Sigmoid colon (tissue), 7 donors: ENCODE measurements at places on chromosomes 13 and 19. TPM values are rescaled to one million over a fixed set of nuclear protein-coding genes. Genes with fewer than 3 reads are reported as not detected.
A peak's percentile ranks its signal among the peaks of the same experiment; 100 is the strongest.

DNA sequence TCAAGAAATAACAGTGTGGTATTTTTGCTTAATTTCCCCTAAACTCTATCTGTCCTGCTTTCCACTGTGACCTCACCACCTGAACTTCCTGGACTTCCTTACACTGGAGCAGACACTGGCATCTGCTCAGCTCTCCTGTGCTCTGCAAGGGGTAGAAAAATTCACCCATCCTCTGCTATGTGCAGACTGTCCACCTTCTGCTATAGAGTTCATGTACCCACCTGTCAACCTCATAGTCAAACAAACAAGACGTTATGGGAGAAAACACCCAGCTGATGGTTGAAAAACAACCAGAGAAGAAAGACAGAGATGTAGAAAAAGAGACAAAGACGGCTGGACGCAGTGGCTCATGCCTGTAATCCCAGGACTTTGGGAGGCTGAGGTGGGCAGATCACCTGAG lies 12.2 kb downstream of the LAIR1 start:
- DNase-seq: no peak

- no peak for DNase-seq
Measured at GRCh38 chr13:93413972-93414717, 187.5 kb downstream of the GPC6 start.

DNA sequence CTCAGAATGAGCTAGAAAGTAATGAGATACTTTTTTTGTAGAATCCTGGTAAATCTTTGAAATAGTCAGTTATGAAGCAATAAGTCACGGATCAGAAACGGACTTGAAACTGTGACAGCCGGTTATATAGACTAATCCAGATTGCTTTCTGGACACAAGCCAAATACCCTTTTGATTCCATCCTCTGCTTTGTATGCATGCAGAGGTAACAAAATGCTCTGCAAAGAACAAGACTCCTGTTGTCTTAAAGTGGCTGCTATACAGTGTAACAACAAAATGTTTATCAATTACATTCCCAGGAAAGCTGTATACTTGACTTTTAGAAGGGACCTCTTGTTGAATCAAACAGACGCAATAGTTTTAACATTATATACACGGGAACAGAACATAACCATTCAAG lies 66.5 kb upstream of the STARD13 start:
- no peak for DNase-seq

DNA sequence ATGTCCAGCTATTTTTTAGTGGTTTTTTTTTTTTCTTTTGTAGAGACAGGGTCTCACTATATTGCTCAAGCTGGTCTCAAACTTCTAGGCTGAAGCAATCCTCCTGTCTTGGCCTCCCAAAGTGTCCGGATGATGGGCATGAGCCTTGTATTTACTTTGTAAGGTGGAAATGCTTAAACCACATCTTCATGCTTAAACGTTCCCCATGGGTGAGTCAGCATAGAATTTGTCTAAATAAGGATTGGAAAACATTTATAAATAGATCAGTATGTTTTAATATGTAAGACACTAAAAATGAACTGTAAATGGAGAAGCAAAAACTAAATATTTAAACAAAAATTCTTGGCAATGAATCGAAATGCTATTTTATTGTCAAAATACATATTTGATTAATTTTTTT lies 698.0 kb downstream of the PCDH9 start:
- no peak for DNase-seq

DNA sequence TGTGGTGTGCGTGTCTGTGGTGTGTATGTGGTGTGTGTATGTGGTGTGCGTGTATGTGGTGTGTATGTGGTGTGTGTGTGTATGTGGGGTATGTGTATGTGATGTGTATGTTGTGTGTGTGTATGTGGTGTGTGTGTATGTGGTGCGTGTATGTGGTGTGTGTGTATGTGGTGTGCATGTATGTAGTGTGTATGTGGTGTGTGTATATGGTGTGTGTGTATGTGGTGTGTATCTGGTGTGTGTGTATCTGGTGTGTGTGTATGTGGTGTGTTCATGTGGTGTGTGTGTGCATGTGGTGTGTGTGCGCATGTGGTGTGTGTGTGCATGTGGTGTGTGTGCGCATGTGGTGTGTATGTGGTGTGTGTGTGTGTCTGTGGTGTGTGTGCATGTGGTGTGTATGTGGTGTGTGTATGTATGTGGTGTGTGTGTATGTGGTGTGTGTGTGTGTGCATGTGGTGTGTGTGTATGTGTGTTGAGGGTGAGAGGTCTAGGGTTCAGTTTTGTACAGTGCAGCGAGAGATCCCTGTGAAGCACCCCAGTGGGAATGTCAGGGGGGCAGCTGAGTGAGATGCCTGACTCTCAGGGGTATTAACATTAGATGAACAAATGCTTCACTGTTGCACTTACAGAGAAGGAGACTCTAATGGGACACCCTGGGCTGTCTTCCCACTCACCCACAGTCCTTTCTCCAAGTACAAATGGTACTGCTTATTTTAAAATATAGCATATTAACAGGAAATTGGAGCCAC lies 61.3 kb upstream of the MEDAG start:
- no peak for DNase-seq

DNA sequence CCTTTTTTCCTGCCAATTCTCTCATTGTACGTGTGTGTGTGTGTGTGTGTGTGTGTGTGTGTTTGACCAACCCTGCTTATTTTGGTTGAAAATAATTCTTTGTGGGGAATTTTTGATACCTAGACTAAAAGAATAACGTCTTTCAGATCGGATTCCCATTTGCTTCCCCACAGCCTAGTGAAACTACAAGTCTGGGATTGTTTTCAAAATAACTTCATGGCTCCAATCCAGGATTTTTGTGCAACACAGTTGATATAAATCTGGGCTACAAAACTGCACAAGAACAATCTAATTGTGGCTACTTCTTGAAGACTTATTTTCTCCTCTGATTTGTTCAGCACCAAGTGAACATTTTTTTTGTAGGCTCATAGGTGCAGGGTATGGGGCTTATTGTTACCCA lies 332.8 kb upstream of the MIR17HG start:
- DNase-seq: no peak

DNA sequence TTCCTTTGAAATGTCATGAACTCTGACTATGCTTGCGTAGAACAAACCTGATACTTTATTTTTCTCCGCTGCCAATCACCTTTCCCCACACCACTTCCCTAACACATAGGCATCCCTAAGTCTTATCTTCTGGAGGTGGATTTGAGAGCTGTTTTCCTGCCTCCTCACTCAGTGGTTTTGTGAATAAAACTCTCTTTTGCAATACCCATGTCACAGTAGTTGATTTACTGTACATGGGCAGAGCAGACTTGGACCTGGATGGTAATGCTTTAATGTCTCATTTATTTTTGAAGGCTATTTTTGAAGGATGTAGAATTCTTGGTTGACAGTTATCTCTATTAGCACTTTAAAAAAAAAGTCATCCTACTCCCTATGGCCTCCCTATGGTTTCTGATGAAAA lies 881.8 kb downstream of the SLITRK5 start:
- no peak for DNase-seq

- no peak for DNase-seq
Measured at GRCh38 chr13:39273953-39274738, 235.9 kb downstream of the NHLRC3 start.

GRCh38 chr13:27524981-27525975 lies 74.9 kb upstream of the MTIF3 start:
- no peak for DNase-seq

- DNase-seq: no peak
Measured at GRCh38 chr19:996051-996838, 4.0 kb upstream of the GRIN3B start.

GRCh38 chr13:101230271-101230890 lies 185.9 kb downstream of the NALCN start:
- DNase-seq: no peak

- no peak for DNase-seq
Measured at GRCh38 chr19:35118268-35119020, 2.8 kb downstream of the FXYD3 start.

DNA sequence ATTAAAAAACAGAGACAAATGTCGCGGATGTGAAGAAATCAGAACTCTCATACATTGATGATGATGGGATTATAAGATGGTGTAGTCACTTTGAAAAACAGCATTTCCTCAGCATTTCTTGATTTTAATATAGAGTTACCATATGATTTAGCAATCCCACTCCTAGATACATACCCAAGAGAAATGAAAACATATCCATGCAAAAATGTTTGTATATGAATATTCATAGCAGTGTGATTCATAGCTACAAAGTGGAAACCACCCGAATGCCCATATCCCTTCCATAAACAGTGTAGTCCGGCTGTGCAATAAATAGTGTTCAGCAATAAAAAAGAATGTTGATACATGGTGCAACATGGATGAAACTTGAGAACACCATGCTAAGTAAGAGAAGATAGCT lies 44.6 kb downstream of the DPY19L3 start:
- DNase-seq: no peak

DNA sequence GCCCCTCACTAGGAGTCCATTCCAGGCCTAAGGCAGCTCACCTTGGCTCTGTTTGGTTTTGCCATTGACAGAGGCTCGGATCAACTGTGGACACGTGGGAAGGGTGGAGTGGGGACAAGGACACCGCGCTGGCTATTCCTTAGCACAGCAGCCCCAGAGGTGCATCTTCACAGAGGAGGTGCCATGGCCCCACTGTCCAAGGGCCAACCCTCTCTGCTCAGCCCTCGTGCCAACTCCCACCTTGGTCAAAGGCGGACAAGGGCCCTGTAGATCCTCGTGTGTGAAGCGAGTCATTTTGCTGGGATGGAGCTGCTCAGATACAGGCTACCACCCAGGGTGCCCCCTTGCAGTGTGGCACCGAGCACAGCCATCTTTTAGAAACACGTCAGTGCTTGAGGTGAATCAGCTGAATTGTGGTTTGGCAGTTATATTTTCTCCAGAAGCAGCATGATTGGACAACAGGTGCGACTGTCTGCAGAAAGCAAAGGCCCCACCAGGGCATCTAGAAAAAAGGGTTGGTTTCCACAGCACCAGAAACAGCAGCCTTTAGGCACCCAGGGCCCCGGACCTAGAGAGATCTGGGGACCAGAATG lies 192.1 kb upstream of the GPR12 start:
- no peak for DNase-seq

DNA sequence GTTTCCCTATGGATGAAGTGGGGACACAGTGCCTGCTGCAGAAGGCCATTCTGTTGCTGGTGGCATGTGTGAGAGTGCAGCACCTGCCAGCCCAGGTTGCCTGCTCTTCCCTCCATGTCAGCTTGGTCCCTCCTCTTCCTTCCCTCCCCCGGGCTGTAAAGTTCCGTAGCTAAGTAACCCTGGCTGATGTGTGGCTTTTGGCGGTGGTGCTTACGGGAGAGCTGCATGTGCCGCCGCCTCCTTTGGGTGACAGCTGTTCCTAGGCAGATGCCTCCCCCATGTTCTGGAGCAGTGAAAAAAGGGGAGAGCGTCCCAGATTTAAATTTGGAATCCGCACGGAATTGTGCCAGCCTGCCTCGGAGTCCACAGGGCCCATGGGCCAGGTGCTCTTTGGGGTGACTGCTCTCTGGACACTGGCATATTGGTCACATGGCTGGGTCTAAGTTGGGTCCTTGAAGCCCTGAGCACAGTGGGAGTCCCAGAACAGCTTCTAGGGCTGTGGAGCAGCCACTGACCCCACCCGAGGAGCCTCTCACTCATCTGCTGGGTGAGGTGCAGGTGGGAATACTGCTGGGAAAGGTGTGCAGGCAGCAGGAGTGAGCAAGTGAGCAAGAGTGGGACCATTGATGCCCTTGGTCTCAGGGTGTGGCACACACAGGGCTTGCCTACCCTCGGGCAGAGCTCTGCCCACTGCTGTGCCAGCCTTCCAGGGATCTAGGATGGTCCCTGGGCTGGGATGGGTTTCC lies 33.1 kb upstream of the ZNF536 start:
- no peak for DNase-seq

GRCh38 chr13:74768521-74769085 lies 634.4 kb upstream of the KLF12 start:
- DNase-seq: no peak

DNA sequence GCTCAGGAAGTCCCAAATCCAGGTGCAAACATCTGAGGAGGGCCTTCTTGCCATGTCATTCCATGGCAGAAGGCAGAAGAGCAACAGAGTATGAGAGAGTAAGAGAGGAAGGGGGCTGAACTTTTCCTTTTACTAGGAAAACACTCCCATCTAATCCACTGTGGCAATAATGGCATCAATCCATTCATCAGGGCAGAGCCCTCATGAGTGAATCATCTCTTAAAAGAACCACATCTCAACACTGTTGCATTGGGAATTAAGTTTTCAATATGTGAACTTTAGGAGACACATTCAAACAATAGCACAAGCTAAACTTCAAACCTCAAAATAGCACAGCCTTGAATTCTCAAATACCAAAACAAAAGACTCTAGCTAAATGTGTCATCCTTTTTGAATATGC lies 264.5 kb downstream of the KCTD12 start:
- no peak for DNase-seq

- peak; percentile 67 for DNase-seq
Measured at GRCh38 chr19:45645068-45645630, 6.0 kb upstream of the EML2 start.

GRCh38 chr13:96338030-96338429 lies 248.1 kb downstream of the HS6ST3 start:
- no peak for DNase-seq

The CC2D1A gene
- 33.5 TPM for total RNA-seq

The CARS2 gene
- total RNA-seq: 47.8 TPM

The TUBB4A gene
- 2.0 TPM for total RNA-seq

The KATNAL1 gene
- 31.9 TPM for total RNA-seq

The TUBA3C gene
- not detected for total RNA-seq

The B3GNT3 gene
- not detected for total RNA-seq

The TNNI3 gene
- total RNA-seq: not detected

The TEAD2 gene
- total RNA-seq: 74.9 TPM

The SRRM5 gene
- total RNA-seq: 0.36 TPM

The PET100 gene
- total RNA-seq: 25.0 TPM

The AMH gene
- not detected for total RNA-seq
